ENCODE measurements at places on chromosomes 3 and 15.

GRCh38 chr15:90059208-90059985, 42.9 kb downstream of the IDH2 start:
- no peak for DNase-seq

- DNase-seq = no peak
Measured at GRCh38 chr3:167862104-167862730, 126.7 kb downstream of the SERPINI1 start.

DNA sequence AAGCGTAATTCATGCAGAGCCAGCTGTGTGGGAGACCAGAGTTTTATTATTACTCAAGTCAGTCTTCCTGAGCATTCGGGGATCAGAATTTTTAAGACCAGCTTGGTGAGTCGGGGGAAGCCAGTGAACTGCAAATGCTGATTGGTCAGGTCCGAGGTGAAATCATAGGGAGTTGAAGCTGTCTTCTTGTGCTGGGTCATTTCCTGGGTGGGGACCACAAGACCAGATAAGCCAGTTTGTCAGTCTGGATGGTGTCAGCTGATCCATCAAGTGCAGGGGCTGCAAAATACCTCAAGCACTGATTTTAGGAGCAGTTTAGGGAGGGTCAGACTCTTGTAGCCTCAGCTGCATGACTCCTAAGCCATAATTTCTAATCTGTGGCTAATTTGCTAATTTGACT, 228.1 kb upstream of the ATP10A start:
- DNase-seq = no peak

DNA sequence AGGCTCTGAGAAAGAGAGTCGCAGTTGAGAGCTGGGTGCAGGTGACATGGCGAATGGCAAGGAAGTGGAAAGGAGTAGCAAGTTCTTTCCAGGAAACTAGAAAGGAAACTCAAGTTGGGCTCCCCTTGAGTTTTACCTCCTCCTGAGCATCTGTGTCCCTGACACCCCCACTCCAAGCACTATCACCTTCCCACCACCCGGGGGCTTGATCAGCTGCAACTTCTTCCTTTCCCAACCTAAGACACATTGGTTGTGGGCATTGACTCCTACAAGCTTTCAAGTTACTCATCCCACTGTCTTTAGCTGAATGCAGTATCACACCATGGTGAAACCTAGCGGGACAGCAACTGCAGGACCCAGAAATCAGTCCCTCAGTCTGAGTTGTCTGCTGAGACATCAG, 256.6 kb upstream of the NR2F2 start:
- no peak for DNase-seq

GRCh38 chr3:132180337-132180791, 136.8 kb upstream of the ACP3 start:
- peak; percentile 65 for DNase-seq

GRCh38 chr3:176964661-176965060, 232.6 kb downstream of the TBL1XR1 start:
- DNase-seq = no peak

DNA sequence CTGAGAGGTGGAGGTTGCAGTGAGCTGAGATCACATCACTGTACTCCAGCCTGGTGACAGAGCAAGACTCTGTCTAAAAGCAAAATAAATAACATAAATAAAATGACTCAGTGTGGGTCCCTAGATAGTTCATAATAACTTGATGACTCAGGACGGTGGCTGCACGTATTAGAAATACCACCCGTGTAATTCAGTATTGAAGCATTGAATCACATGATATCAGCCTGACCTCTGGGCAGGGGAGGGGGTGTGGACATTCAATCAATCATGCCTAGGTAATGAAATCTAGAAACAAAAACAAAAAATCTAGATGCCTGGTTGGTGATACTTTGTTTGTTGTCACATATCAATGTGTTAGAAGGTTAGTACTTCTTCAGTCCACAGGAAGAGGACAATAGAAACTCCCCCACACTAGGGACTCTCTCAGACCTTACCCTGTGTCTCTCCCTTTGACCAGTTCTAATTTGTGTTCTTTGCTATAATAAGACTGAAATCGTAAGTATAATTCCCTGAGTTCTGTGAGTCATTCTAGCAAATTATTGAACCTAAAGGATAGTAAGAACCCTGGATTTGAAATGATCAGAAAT, 177.3 kb downstream of the GAP43 start:
- peak; percentile 70 for DNase-seq

GRCh38 chr3:183807209-183807728, 18.1 kb downstream of the MAP6D1 start:
- DNase-seq = no peak

DNA sequence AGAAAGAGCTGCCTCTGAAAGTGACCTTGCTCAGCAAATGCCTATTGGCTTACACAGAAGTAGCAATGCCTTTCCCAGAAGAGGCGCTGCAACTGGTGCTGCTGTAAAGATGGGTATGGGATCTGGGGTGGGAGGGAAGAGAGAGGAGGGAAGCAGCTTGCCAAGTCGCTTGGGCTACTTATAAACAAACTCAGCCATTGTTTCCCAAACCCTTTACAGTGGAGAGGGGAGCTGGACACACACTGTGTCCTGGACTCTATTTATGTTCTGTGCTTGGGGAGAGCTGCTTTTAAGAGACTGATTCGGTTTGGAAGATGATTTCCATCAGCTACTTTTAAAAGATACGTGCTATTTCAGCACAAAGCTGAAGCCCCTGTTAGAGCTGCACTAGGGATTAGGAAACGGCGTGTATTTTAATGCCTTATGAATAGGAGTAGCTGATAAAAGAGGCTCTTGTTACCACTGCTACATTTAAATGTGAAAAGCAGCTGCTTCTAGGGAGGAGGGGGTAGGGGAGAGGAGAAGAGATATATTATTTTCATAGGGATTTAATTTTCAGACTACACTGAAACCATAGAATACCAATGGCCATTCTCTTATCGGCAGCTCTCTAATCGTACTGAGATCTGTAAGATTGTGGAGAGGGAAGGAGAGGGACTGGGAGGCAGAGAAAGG, 440.6 kb downstream of the MCTP2 start:
- DNase-seq = no peak

DNA sequence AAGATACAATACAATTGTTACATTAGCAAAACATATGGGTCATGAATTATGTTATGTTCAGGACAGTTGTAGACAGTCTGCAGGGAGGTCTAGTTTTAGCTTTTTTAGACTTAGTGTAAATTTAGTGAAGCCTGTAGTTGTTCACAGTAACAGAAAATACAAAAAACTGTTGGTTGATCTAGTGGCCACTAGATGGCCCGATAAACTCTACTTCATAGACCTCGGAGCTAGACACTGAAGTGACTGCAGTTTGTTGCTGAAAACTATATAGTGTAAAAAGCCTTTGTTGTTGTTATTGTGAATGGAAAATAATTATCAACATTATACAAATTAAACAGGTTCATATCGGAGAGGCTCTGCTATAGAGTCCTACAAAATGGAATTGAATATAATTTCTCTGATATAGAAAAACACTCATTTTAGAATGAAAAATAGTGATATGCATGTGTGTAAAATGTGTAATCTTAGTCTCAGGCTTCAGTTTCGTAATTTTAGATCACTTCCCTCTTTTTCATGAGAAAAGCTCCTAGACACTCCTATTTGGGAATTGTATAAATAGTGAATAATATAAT, 18.3 kb downstream of the MAGEL2 start:
- DNase-seq = peak; percentile 11

GRCh38 chr3:155958676-155959075, 88.2 kb downstream of the GMPS start:
- DNase-seq = no peak

DNA sequence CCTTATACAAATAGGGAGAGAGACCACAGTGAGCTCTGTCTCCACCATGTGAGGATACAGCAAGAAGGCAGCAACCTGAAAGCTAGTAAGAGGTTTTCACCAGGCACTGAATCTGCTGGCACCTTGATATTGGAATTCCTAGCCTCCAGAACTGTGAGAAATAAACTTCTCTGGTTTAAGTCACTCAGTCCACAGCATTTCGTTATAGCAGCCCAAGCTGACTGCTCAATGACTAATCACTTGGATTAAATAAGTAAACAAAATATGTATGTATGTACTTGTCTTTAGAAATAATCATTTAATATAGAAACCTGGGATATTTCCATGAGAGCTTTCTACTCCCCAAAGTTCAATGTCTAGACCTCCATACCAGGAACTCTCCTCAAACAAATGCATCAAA, 162.0 kb downstream of the IMPG2 start:
- peak; percentile 8 for DNase-seq

DNA sequence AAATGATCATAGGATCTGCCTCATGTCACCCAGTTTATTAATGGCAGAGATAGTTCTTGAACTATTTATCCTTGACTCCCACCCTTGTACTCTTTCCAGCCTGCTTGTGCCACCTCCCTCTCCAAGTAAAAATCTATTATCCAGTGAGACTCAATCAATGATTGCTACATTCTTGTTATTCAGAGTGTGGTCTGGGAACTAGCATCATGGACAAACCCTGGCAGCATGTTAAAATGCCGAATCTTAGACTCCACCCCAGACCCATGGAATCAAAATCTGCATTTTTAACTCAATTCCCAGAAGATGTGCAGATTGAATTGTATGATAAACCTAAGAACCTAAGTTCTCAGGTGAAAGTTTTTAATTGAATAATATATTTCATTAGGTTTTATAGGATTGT, 34.7 kb upstream of the PYDC2 start:
- DNase-seq = no peak

DNA sequence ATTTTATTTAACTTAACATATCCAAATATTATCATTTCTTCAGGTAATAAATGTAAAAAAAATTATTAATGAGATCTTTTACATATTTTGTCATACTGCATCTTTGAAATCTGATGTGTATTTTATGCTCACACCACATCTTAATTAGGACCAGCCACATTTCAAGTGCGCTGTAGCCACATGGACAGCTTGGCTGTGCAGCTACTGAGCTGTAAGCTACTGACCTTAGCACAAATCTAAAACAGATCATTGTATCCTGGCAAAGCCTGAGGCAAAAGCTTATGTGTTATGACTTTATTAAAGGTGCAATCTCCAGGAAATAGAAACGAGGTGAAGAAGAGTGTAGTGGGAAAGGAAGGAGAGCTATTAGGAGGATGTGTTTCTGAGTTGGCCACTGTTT, 126.7 kb upstream of the UBE2E2 start:
- DNase-seq = peak; percentile 19
